ENCODE measurements at places on chromosomes 13 and 19. TPM values are rescaled to one million over a fixed set of nuclear protein-coding genes. Genes with fewer than 3 reads are reported as not detected.
A peak's percentile ranks its signal among the peaks of the same experiment; 100 is the strongest.

TNFSF9 gene
- 1.0 TPM for total RNA-seq

CEACAM5 gene
- not detected for total RNA-seq

ZNF865 gene
- total RNA-seq, result 24.4 TPM

UNC13A gene
- total RNA-seq, result 0.10 TPM

ERICH6B gene
- not detected for total RNA-seq

RASL11A gene
- total RNA-seq, result 2.9 TPM

NLRP4 gene
- not detected for total RNA-seq

CYP2F1 gene
- not detected for total RNA-seq

PODNL1 gene
- total RNA-seq, result not detected

RXFP2 gene
- total RNA-seq, result not detected

CYP4F8 gene
- not detected for total RNA-seq

CCDC106 gene
- total RNA-seq, result 8.3 TPM

DNA sequence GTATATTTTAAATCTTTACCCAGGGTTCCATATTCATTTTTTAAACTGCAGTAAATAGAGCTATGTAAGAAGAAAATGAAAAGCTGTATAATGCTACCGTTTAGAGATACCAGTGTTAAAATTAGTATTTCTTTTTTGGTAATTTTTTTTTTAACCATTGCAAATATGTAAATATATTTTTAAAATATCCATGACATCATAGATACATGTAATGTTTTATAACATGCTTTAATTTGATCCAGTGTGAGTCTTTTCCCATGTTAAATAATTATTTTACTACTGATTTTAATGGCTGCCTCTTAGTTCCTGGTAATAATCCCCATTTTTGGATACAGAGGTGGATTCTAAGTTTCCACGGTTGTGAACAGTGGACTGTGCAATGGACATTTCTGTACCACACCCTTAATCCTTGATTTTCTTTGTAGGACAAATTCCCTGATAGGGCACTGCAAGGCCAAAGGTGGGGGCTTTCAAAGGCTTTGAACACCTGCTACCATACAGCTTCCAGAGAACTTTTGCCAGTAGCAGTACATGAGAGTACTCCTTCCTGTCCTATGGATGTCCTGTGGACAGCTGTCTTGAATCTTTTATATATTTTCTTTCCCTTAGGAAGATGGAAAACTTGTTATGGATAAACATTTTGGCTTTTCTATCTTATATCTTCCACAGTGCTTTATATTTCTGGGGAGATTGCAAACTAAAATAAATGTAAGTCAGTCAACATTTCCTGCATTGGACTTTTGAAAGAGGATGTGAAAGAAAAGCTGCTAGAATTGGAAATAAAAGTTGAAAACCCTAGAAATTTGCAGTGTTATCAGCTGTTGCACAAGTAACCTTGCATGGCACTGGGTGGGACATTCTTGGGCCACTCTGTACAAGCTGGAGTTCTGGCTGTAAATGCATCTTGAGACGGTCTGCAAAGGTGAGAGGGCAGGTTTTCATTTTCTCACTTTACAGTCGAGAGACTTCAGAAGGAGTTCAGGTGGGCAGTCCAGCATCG lies 46.8 kb downstream of the ARHGEF7 start:
- no peak for DNase-seq

GRCh38 chr13:60758637-60759036 lies 361.6 kb downstream of the TDRD3 start:
- DNase-seq, result no peak

- no peak for DNase-seq
Observed at GRCh38 chr19:12913011-12913561, 6.0 kb downstream of the SYCE2 start.

DNA sequence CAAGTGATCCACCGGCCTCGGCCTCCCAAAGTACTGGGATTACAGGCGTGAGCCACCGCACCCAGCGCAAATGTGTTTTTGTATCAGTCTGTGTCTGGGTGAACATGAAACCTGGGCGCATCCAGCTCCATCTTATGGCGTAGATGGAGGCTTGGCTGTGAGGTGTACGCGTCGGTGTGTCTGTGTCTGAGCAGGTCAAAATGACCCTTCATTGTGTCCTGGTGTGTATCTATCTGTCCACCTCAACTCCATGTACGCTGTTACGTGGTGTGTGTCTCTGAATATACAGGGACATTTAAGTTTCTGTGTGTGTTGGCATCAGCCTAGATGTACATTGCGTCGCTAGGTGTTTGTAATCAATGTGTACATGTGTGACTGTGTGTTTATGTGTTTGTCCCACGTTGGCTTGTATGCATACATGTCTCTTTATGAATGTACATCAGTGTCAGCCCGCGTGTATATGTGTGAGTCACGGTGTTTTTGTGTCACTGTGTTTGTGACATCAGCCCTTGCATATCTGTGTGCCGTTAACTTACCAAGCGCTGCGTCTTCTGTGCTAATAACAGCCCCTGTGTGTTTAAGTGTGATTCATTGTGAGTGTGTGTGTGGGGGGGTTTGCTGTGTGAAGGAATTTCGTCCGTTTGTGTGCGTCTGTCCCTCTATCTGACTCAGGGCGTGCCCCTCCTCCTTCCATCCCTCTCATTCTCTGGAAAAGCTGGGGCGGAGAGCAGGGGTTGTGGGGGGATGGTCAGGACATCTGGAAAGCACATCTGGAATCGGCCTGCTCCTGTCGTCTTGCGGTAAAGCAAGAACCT lies 6.4 kb downstream of the AXL start:
- DNase-seq, result no peak

GRCh38 chr13:108903613-108904012 lies 274.2 kb downstream of the MYO16 start:
- DNase-seq, result no peak

GRCh38 chr19:1968279-1969175 lies 27.6 kb downstream of the CSNK1G2 start:
- DNase-seq, result no peak

GRCh38 chr13:42495751-42496150 lies 78.2 kb upstream of the TNFSF11 start:
- no peak for DNase-seq

DNA sequence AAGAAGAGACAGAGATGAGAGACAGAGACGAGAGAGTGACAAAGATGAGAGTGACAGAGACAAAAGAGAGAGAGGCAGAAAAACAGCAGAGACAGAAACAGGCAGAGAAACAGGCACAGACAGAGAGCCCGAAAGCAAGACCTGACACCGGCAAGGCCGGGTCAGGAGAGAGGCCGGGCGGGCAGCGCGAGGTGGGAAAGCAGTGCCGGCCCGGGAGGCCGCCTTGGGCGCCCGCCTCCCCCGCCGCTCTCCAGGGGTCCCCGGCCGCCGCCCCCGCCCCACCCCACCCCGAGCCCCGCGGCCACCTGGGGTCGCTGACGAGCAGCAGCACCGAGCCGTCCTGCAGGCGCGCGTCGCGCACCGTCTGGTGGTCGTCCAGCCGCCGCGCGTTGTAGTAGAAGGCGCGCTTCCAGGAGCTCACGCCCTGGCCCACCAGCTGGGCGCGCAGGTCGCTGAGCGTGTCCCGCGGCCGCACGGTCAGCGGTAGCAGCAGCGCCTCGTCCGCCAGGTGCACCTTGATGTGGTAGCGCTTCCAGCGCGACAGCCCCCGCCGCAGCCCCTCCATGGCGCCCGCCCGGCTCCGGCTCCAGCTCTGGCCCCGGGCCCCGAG lies at the start of gene TINCR:
TINCR (minus strand) TSS at position 594 of the 610 bp plus-strand sequence.
- no peak for DNase-seq

DNA sequence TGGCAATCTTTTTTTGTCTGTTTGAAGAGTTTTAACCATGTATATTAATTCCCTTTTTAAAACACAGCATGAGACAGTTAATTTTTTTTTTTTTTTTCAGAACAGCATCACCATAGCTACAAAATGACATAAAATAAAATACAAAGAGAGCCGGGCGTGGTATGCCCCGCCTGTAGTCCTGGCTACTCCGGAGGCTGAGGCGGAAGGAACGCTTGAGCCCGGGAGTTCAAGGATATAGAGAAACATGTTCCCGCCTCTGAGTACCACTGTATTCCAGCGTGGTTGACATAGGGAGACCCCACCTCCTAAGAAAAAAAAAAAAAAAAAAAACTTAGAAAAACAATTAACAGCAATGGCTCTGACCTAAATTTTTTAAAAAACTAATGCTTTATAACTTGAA lies 10.0 kb upstream of the INSR start:
- no peak for DNase-seq

GRCh38 chr19:29731331-29731850 lies 16.3 kb upstream of the C19orf12 start:
- no peak for DNase-seq

GRCh38 chr19:28171983-28172382 lies 1041.0 kb downstream of the UQCRFS1 start:
- no peak for DNase-seq

- DNase-seq, result no peak
Observed at GRCh38 chr19:35696835-35697234, 7.5 kb upstream of the ZBTB32 start.

GRCh38 chr19:42368765-42369164 lies 21.3 kb downstream of the CNFN start:
- DNase-seq, result no peak

GRCh38 chr19:45827459-45828093 lies 12.5 kb upstream of the RSPH6A start:
- no peak for DNase-seq

GRCh38 chr13:51453207-51453958 lies 547 bp upstream of the INTS6 start:
- peak; percentile 76 for DNase-seq

DNA sequence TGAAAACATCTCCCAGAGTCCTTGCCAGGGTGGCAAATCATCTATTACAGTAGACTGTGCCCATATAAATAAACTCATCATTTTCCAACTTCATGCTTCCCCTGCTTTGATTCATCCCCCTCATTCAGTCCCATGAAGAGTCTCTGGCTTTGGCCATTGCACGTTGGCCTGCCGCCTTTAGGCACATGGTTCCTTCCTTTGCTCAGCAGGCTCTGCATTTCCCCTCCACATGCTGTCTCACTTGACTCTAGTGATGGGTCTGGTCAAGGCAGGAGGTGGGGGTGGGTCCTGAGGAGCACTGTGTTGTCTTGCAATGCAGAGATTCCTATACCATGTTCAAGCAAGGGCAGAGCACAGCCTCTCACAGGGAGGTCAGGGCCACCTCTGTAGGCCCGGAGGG lies 48.8 kb upstream of the ARGLU1 start:
- no peak for DNase-seq

Data from naive thymus-derived CD8-positive, alpha-beta T cell (primary cell).